Iris pigment epithelial cell (primary cell): ENCODE measurements at places on chromosomes 13 and 19.
A peak's percentile ranks its signal among the peaks of the same experiment; 100 is the strongest.

DNA sequence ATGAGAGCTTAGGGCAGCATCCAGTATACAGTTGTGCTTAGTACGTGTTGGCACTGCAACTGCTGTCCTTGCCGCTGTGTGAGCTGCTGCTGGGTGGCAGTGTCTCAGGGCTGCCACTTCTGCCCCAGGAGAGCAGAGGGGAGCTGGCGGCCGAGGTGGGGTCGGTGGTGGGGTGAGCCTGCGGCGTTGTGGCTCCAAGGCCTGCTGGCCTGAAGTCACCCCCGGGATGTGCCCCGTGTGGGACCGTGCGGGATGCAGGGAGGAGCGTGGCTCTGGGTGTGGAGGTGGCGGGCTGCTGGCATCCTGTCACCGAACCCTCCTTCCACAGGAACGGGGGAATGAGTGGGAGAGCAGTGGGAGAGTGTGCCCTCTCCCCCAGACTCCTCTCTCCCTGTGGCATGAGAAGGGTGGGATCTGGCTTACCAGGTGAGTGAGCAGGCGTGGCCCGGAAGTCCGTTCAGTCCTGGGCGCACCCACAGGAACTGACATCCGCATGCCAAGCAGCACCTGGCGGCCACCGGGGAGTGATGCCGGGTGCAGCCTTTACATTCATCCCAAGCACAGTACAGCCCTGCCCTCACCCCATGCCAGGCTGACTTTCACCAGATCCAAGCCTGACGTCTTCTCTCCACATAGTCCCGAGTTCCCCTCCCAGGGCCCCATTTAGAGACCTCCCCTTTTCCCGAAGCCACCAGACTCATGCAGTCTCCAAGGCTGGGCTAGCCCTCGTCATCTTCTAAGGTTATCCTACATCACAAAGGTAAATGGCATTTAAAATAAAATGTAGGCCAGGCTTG lies 26.6 kb downstream of the MCF2L start:
- no peak for DNase-seq

GRCh38 chr19:42284066-42284501 lies 15.0 kb downstream of the CIC start:
- peak; percentile 77 for DNase-seq

DNA sequence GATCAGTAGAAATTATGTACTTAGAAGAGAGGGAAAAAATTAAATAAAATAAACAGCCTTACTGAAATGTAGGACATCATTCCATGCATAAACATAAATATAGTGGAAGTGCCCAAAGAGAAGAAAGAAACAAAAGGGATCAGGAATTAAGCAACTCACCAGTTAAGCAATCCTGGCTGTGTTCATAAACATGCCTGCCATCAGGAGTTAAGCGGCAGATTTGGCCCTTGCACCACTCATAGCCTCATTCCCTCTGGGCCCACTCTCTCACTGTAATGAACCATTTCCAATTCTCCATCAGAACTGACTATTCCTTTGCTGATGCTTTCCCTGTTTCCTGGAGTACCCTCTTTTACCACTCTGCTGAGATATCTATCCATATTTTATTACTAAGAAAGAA lies 281.4 kb downstream of the LHFPL6 start:
- DNase-seq, result peak; percentile 37

DNA sequence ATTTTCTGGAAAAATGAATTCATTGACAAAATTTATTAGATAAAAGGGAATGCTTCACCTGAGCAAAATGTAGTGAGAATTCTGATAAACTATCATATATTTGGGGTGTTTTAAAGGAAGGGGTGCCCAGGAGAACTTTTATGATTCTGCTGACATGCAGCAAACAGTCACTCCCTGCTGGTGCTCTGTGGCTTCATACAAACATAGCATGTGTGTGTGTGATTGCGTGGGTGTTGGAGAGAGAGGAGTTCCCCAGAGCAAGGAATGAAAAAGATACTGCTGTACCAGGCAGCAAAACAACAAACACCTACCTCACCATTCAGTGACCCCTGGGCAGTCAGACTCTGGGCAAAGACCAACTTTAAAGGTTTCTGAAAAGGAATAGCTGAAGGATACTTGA lies 546.7 kb downstream of the RFC3 start:
- peak; percentile 65 for DNase-seq

DNA sequence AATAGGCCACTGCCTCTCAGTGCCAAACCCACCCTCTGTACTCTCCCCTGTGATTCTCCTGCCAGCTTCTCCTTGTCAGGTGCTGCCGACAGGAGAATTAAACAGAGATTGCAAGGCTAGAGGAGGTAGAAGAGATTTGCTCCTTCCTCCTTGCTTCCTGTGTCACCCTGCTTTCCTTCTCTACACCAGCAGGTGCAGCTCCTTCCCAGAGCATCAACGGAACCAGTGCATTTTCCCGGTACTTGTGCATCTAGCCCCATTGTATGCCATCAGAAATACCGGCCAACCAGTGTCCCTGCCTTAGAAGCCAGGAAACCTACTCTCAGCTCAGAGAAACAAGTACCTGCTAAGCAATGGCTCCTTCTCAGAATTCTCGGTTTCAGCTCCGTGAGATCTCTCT lies 253.2 kb downstream of the SUCLA2 start:
- DNase-seq, result no peak

GRCh38 chr19:15091918-15092753 lies 10.1 kb downstream of the OR1I1 start:
- DNase-seq, result peak; percentile 45

GRCh38 chr19:39144290-39145071 lies 18.9 kb downstream of the PAK4 start:
- DNase-seq, result no peak

- no peak for DNase-seq
These were observed 4.3 kb downstream of the ERCC1 start for GRCh38 chr19:45419396-45419795.

- no peak for DNase-seq
These were observed 396.9 kb downstream of the KCTD12 start for GRCh38 chr13:76489274-76489673.

DNA sequence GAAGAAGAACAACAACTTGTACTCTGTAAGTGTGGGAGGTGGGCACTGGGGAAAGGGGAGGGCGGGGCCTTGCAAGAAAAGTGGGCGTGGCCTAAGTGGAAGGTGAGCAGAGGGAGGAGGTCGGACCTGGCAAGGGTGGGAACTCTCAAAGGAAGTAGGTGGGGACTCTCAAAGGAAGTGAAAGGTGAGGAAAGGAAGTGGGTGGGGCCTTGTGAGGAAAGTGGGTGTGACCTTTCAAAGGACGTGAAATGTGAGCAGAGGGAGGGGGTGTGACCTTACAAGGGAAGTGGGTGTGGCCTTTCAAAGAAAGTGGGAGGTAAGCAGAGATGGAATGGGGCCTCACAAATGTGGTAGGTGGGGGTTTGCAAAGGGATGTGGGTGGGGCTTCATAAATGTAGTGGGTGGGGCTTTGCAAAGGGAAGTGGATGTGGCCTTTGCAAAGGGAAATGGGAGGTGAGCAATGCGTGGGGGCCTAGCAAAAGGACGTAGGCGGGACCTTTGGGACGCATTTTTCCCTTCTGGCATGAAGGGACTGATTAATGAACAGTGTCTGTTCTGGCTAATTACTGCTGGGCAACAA lies 25.9 kb downstream of the ACSBG2 start:
- no peak for DNase-seq

GRCh38 chr13:83884141-83884540 lies 1.9 kb upstream of the SLITRK1 start:
- no peak for DNase-seq

DNA sequence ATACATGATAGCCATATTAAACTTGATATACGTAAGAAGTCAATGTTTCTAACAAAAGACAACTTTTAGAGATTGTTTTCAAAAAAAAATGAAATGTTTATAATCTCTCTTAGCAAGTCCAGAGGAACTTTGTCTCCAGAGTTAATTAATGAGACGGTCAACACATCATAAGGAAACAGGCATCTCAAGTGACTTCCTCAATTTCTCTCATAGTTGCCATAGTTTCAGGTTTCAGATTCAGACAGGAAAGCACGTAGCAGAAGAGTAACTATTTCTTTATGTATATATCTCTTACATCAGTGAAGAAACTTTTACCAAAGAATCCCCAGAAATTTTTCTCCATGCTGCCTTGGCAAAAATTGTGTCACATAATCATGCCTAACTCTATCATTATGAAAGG lies 159.6 kb upstream of the ATXN8OS start:
- DNase-seq, result no peak

- DNase-seq, result no peak
These were observed 43.4 kb downstream of the COL4A2 start for GRCh38 chr13:110350509-110350908.

DNA sequence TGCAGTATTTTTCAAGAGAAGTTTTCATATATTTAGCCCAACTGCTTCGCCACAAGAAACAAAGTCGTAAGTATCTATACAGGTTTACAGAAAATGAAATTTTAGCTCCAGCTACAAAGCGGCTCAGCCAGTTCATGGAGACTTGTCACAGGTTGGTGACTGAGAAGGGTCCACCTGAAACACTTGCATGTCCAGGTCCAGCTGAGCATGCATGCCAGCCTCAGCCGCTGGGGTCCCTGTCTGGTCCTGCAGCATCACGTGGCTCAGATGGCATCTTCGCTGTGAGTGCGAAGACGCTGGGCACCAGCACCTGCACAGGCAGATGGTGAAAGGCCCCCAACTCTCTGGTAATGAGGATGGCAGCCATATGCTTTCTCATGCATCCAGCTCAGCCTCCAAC lies 63.8 kb downstream of the SHISA2 start:
- DNase-seq, result no peak

DNA sequence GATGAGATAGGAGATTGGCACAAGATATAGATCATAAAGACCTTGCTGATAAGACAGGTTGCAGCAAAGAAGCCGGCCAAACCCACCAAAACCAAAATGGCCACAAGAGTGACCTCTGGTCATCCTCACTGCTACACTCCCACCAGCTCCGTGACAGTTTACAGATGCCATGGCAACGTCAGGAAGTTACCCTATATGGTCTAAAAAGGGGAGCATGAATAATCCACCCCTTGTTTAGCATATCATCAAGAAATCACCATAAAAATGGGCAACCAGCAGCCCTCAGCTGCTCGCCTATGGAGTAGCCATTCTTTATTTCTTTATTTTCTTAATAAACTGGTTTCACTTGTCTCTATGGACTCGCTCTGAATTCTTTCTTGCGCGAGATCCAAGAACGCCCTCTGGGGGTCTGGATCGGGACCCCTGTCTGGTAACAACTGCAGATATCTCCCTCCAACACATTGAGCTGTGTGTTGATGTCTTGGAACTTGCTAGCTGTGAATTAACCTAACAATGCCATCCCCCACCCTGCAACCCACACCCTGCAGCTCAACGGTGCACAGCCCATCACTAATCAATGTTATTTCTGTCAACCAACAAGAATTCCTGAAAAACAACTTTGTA lies 27.1 kb upstream of the GRTP1 start:
- DNase-seq, result no peak
